ENCODE measurements at places on chromosomes 4 and X. TPM values are rescaled to one million over a fixed set of nuclear protein-coding genes. Genes with fewer than 3 reads are reported as not detected.

The PLA2G12A gene
- 28.1 TPM for total RNA-seq

The PNMA6F gene
- not detected for total RNA-seq

The ZNF518B gene
- 18.4 TPM for total RNA-seq

The IGSF1 gene
- total RNA-seq, result not detected

The MAGEA2B gene
- total RNA-seq, result not detected

The PHEX gene
- total RNA-seq, result 1.5 TPM

The BEX4 gene
- total RNA-seq, result 11.8 TPM
